DMS53 (cell line): ENCODE measurements at places on chromosomes 16 and 17.
A peak's percentile ranks its signal among the peaks of the same experiment; 100 is the strongest.

DNA sequence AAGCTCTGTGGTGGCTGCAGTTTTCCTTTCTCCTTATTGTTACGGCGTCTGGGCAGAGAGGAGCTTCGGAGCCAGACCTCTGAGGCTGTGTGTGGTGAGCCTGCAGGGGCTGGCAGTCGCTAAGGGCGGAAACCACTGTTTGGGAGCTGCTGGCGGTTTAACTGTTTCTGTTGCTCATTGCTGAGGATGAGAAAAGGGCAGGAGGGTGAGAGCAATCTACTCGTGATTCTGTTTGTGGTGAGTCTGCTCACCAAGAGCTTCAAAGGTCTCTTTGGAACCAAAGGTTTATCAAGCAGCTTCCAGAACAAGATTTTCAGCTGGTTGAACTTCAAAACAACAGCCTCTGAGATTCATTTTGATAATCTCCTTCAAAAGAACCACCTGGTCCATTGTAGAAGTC lies 143.9 kb downstream of the ANKFN1 start:
- no peak for DNase-seq

DNA sequence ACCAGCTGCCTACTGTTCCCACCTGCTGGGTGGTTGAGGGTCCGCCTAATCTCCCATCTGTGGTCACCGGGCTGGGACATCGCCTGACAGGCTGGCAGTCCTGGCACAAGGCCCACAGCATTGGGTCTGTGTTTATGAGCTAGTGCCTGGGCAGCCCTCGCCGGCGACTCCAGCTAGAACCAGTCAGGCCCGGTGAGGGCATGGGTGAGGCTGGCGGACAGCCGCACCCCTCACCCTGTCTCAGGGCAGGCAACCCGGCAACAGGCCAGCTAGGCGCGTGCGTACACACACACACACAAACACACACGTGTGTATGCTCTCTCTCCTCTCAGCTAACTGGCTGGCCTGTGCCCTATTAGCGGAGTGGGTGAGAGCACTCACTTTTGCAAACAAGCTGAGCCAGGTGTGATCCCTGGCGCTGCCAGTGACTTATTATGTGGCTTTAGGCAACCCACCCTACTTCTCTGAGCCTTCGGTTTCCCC lies 10.4 kb downstream of the HSD11B2 start:
- peak; percentile 91 for DNase-seq

DNA sequence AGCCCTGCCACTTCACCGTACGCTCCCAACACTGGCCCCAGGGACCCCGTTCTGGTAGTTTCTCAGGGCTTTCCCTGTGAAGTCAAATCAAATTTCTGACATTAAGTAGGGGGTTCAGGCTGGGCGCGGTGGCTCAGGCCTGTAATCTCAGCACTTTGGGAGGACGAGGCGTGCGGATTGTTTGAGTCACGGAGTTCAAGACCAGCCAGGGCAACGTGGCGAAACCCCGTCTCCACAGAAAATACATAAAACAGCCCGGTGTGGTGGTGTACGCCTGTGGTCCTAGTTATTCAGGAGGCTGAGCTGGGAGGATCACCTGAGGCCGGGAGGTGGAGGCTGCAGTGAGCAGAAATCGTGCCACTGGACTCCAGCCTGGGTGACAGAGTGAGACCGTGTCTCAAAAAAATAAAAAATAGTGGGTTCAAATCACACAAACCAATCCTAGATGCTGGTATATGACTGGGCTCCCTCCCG lies 632 bp downstream of the CYBC1 start:
- DNase-seq = no peak

DNA sequence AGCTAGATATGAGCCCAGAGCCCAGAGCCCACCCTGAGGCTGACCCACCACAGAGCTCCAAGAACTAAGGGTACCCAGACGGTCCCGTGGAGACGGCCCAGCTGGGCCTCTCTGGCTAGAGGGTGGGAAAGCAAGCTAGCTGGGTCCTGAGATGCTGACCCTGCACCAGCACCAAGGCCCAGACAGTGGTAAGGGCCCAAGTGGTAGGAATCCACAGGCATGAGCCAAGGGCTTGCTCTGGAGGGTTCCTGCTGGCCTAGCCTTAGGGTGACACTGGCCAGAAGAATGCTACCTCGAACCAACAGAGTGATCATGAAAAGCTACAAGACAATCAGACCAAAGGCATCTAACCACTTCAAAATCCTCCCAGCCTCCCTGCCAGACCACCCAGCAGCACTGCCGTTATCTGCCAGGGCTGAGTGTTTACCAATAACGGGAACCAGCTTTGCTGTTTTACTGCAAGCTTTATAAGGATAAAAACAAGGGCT lies 13.2 kb downstream of the HIC1 start:
- no peak for DNase-seq

- DNase-seq = peak; percentile 18
Measured at GRCh38 chr17:17001076-17001777, 29.3 kb upstream of the TNFRSF13B start.

DNA sequence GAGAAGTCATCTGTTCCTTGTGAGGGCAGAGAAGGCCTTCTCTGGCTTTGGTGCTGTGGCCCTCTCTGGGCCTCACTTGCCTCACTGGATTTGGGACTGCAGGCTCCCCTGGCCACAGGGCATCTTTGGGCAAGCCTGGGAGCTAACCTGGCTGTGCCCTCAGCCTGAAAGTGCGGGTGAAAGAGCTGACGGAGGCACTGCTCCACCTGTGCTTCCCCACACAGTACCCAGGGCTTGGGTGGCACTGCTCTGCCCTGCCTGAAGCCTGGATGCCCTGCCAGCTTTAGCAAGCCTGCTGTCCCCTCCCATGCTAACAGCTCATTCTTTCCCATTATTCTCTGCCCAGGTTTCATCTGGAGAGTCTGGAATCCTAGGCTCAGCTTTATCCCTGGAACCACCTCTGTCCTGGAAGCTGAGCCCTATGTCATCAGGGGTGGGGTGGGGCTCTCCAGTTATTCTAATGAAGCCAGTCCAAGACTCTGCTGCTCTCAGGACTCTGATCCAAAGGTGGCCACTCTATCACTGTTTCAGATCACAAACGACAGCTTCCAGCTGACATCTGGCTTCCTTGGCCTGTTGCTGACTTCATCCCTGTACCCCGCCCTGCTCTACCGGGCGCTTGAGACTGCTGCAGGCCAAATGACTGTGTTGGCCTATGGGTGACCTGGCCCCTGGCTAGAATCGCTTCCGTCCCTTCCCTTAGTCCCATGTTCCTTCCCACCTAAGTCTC lies 29.3 kb downstream of the HIC1 start:
- DNase-seq = no peak

- peak; percentile 49 for DNase-seq
Measured at GRCh38 chr17:40071313-40072039, 8.7 kb downstream of the THRA start.

DNA sequence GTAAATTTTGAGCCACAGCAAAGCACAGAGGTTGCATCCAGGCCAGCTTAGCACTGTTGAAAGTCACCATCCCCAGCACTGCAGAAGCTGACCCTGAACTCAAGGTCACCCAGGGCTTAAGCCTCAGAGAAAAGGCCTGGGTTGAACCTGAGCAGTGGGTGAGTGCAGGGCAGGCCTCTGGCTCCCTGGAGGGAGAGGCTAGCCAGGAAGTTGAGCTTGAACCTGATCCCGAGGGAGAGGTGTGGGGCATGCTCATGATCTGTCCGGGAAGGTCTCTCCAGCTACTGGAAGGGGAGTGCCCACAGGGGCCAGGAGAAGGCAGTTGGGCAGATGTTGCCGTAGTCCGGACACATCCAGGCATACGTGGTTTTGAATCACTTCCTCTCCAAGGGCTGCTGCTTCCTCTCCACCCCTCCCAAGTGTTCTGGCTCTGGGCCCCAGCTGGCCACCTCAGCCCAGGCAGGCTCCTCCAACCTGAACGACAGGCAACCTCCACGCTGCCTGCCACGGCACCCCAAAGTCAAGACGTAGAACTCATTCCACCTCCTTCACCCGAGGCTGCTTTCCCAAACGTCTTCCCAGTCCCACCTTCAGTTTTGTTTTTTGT lies 18.4 kb downstream of the CARHSP1 start:
- no peak for DNase-seq

- no peak for DNase-seq
Measured at GRCh38 chr17:59361386-59361785, 29.9 kb downstream of the YPEL2 start.

DNA sequence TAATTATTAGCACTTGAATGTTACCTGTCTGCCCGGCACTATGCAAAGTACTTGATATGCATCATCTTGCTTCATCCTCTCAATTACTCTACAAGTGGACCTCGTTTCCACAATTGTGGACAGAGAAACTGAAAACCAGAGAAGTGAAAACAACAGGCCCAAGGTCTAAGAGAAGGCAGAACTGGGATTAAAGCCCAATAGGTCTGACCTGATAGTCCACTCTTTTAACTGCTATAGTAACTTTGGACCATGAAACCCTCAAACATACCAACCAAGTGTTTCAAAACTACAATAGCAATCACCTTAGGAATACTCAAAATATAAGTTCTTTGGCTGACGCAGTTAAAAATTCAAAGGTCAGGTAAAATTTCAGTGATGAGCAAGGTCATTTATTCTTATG lies 7.3 kb downstream of the STAT3 start:
- no peak for DNase-seq

DNA sequence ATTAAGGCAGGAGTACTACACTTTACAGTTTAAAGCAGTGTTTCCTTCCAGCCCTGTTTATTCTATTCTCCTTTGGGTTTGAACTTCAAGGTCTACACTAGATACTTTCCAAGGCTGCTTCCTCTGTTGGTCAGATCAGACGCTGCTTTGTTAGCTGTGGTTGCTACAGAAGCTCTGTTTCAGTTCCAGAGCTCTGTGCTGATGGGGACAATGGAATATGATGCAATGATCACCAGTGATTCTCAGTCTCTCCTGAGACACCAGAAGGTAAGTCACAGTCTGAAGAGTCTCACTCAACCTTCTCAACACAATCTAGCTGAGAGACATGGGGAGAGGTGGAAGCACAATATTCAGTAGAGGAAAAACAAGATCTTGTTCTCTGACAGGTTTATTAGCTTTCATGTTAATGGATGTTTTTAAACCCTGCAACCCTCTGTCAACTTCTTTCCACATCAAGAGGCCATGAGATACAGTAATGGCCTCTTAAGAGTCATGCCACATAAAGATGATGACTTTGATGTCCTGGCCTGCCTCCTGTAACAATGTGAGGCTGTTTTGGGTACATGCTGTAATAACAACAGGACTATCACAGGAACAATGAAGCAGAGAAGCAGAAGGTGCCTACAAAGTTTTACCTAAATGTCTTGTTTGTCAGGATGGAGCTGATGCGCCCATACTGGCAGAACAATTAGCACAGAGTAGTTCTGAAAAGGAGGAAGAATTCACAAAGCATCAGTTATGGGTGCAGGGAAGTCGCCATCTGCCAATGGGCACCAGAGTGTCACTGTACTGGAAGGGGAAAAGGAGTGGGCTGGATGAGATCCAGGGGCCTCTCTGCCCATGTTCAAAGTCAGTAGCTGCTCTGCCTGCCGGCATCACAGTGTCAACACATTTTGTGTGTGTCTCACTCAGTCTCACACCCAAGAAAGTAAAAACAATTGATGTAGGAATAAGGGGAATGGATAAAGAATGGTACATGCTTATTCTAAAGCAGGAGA lies 33.4 kb downstream of the PSME3IP1 start:
- DNase-seq = no peak

- no peak for DNase-seq
Measured at GRCh38 chr17:7956228-7956965, 24.4 kb downstream of the CNTROB start.

GRCh38 chr17:38656959-38657823 lies 17.6 kb downstream of the EPOP start:
- DNase-seq = no peak

- no peak for DNase-seq
Measured at GRCh38 chr17:34360601-34361270, 2.3 kb downstream of the CCL1 start.

GRCh38 chr16:51814617-51815016 lies 663.5 kb upstream of the SALL1 start:
- DNase-seq = no peak

DNA sequence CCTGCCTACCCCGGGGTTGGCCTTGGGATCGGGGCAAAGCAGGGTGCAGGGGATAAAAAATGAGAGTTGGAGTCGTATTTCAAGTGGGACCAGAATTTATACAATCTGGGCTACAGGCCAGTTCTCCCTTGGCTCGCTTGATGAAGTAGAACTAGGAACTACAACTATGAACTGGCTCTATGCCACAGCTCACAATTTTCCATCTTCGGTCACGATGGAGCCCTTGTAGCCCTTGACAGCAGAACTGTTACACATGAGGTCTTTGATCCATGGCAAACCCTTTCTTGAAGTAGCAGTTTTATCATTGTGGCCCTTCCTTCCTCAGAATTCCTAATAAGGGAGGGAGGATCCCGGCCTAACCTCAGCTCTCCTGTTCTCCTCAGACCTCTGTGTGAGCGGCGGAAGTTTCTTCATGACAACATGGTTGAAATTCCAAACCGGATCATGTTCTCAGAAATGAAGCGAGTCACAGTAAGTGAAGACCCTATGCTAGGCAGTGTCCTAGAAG lies 17.1 kb downstream of the LIG3 start:
- DNase-seq = no peak

DNA sequence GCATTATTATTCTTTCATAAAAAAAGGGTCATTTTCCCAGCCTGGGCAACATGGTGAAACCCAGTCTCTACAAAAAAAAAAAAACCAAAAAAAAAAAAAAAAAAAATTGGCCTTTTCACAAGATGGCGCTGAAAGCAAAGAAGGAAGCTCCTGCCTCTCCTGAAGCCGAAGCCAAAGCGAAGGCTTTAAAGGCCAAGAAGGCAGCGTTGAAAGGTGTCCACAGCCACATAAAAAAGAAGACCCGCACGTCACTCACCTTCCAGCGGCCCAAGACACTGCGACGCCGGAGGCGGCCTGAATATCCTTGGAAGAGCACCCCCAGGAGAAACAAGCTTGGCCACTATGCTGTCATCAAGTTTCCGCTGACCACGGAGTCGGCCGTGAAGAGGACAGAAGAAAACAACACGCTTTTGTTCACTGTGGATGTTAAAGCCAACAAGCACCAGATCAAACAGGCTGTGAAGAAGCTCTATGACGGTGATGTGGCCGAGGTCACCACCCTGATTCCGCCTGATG lies 4.9 kb upstream of the PGAP6 start:
- DNase-seq = peak; percentile 31

DNA sequence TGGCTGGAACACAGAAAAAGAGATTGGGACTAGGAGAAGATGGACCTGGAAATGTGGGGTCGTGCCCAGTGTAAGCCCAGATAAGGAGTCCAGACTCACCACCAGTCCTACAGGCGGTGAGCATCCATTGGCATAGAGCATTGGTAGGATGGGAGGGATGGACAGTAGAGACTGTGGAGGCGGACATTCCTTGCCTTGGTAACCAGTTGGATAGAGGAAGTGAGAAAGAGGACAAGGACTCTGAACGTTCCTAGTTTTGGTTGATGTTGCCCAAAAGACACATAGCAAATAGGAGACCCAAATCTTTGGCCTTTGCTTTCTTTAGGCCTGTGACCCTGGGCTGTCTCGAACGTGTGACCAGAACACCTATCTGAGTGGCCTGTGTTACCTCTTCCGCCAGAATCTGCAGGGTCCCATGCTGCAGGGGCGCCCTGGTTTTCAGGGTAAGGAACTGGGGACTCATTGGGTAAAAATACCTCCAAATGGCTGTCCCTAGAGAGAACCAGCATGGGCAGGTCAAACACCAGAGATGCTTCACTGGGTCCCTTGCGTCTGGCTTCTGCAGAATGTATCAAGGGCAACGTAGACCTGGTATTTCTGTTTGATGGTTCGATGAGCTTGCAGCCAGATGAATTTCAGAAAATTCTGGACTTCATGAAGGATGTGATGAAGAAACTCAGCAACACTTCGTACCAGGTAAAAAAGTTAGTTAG lies 6.4 kb downstream of the ITGAL start:
- DNase-seq = no peak
